Pancreas (tissue), 10 donors: ENCODE measurements at places on chromosomes 16 and 17.

- no peak for DNase-seq
Measured at GRCh38 chr16:89984216-89984615, 35.0 kb downstream of the DBNDD1 start.

GRCh38 chr16:68033101-68033500 lies 10.0 kb downstream of the DUS2 start:
- DNase-seq: no peak

GRCh38 chr16:89090669-89091426 lies 2.8 kb upstream of the ACSF3 start:
- DNase-seq: no peak

DNA sequence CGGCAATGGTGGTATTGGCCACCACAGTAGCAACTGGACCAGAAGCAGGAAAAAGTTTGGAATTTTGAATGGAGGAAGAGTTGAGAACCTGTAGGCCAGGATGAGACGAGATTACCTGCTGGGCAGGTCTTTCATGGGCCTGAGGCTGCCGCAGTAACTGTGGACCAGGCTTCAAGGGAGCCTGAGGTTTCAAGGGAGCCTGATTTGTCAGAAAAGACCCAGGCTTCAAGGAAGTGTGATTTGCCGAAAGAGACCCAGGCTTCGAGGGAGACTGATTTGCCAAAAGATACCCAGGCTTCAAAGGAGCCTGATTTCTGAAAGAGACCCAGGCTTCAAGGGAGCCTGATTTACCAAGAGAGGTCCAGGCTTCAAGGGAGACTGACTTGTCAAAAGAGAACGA lies 66.6 kb upstream of the ARL4D start:
- no peak for DNase-seq

DNA sequence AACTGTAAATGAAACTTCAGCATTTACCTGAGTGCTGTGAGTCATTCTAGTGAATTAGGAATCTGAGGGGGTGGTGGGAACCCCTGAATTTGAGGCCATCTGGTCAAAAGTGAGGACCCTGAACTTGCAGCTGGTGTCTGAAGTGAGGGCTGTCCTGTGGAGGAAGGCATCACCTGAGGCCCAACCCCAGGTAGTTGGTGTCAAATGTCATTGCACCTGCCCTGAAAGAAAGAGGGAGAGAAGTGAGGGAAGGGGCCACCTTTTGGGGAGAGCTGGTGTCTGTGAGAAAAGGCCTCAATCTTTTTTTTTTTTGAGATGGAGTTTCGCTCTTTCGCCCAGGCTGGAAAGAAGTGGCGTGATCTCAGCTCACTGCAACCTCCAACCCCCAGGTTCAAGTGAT lies 12.5 kb upstream of the PRPSAP1 start:
- no peak for DNase-seq
